MCF 10A (cell line): ENCODE measurements at places on chromosomes 2 and 18.

- no peak for DNase-seq
Measured at GRCh38 chr2:171249689-171250088, 89.0 kb upstream of the TLK1 start.

DNA sequence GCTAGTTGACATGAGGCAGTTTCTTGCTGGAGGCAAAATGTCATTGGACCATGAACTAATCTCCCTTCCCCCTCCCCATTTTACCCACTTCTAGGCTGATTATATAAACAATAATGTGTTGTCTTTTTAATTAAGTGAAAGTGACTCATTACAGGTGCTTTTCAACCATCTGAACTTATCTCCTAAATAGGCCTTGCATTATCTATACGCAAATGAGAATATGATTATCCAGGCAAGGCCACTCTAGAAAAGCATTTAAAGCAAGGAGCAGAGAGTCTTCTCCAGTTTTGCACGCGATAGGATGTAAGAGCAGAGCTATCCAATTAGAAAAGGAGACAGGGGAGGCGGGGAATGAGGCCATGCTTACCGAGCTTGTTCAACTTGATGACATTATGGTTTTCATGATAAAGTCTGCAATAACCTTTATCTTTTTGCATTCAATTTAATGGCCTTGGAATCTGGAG is 286.1 kb upstream of the SIX3 start:
- no peak for DNase-seq

GRCh38 chr2:173286153-173286809 is 68.4 kb upstream of the CDCA7 start:
- DNase-seq, result no peak

GRCh38 chr18:27223526-27224291 is 38.6 kb upstream of the CHST9 start:
- peak; percentile 12 for DNase-seq

DNA sequence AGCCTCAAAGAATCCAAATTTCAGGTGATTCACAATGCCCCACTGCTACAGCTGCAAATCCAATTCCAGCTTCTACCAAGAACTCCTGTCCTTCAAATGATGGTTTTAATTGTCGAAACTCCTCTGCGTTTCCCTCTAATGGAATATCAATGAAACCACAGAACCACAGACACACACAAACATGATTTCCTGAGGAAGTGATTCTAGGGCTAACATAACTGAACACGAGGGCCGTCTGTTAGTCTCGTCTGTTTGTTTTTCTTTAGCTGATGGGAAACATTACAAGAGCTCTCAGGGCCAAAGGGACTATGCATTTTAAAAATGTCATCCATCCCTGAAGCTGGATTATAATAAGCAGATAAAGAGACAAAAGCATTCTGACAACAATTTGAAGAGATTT is 59.4 kb downstream of the RNF152 start:
- no peak for DNase-seq

GRCh38 chr2:231387904-231388724 is 7.4 kb upstream of the B3GNT7 start:
- DNase-seq, result peak; percentile 26

DNA sequence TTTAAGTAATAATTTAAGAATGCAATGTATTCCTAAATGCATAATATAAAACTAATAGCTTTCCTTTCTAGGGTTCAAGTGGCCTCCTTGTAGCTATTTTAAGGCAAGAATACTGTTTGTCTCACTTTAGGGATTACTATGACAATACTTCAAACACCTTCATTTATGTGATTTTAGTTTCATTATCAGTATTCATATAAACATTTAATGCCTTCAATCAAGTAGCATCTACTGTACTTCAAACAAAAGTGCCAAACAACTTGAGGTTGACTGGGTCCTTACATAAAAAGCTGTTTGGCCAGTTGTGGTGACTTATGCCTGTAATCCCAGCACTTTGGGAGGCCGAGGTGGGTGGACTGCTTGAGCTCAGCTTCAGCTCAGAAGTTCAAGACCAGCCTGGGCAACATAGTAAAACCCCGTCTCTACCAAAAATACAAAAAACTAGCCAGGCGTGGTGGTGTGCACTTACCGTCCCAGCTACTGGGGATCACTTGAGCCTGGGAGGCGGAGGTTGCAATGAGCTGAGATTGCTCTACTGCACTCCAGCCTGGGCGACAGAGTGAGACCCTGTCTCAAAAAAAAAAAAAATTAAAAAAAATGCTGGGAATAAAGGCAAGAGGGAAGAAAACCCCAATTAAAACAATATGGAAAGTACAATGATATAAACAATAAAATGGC is 9.3 kb downstream of the MEX3C start:
- no peak for DNase-seq

DNA sequence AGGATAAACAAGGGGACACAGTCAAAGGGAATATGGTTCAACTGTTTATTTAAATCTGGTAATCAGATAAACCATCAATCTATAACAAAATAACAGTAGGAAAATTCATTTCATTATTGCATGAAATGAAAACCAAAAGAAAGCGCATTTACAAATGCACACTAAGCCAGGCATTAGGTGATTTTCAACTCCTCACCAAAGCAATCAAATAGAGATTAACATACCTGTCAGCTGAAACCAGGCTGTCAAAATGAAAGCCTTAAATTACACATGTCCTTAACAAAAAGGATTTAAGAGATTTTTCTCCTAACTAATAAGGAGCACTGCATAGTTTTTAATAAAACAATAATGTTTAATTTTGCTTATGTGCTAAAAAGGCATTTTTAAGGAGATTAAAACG is 23.0 kb downstream of the STK39 start:
- DNase-seq, result no peak

GRCh38 chr2:239433777-239434403 is 33.1 kb upstream of the HDAC4 start:
- DNase-seq, result peak; percentile 63

- no peak for DNase-seq
Measured at GRCh38 chr2:85016446-85016845, 45.5 kb downstream of the KCMF1 start.

DNA sequence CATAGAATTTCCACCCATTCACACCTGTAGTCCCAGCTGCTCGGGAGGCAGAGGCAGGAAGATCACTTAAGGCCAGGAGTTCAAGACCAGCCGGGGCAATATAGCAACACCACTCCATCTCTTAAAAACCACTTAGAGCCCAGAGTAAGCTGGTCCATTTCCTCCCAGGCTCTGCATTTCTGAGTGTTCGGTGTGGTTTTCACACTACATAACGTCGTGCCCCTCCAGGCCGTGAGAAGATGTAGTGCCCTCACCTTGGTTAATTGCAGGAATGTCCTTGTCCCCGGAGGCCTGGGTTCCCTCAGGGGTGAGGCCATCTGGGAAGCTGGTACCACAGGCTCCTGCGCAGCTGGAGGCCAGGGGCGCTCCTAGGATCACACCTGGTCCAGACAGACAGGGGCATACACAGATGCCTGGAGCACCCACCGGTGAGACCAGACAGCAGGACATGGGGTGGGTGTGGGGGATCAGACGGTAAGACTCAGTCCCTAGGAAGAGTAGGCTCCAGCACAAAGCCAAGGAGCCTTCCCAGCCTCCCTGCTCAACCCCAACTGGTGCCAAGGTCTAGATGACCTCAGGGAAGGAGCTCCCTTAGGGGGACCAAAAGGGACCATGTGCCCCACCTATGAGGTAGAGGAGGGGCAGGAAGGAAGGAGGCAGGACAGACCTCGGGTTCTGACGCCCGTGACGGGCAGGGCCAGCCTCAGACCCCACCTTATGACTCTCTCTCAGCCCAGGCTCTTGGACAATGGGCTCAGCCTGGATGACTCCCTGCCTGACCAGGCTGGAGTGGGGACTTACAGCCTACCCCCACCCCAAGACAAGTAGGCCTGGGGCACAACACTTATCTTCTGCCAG is 752 bp downstream of the ASTL start:
- DNase-seq, result no peak
